ENCODE measurements at places on chromosomes 2 and 18.

GRCh38 chr2:158725441-158725891 lies 69.7 kb upstream of the DAPL1 start:
- peak; percentile 23 for DNase-seq

- DNase-seq = no peak
Measured at GRCh38 chr2:131093696-131094462, 619 bp upstream of the FAM168B start.

- no peak for DNase-seq
Measured at GRCh38 chr2:67459761-67460160, 62.6 kb downstream of the ETAA1 start.

DNA sequence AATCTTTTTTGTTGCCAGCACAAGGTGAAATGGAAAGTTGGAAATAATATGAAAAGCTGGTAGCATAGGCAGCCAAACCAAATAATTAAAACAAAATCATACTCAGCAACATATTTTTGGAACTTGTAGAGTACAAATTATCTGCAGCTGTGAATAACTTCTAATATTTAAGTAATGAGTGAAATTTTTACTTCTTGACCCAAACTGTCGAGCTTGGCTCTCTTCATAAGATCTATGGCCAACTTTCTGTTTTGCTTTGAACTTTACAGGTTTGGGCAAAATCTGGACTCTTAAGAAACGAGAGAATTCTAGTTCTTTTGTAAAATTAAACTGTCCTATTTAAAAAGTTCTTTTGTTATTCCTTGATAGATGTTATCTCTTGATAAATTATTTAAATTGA lies 25.6 kb upstream of the CCDC102B start:
- DNase-seq = no peak

- DNase-seq = peak; percentile 10
Measured at GRCh38 chr18:43279015-43279744, 1.9 kb upstream of the SYT4 start.

- no peak for DNase-seq
Measured at GRCh38 chr2:113058998-113059960, at the start of gene IL36RN. TSS of gene IL36RN (plus strand) at chr2:113059198. CDS start at chr2:113059439, 241 bp downstream.

DNA sequence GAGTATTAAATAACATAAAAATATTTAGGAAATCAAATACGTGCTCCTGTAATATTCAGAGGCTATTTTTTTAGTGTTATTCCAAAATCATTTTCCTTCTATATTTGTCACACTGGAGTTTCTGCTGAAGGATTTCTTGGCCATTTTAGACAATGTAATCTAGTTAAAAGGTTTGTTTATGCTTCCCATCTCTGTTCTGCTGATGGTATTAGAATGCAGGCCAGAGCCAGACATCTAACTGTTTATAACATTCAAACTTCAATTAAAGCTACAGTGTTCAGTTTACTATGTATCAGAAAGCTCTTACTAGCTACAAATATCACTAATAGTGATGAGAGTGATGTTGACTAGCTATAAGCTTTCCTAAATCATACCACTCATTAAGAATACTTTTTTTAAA lies 7.9 kb downstream of the MBD5 start:
- no peak for DNase-seq

GRCh38 chr2:135320465-135321355 lies 210.3 kb downstream of the ZRANB3 start:
- DNase-seq = no peak

DNA sequence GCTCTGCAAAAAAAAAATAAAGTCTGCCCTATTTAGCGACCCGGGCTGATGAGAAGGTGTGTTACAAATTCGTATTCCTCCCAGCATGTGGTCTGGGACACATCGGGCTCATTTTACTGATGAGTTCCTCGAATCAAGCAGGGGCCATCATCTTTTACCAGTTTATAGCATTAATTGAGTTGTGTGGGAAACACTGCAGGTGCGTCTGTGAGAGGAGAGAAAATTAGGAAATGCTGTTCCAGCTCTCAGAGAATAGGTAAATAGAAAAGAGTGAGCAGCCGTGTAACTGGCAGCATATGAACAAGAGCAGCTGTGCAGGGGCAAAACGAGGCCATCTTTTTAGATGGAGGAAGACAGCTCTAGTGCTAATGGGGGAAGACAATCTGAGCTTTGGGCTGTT lies 216.7 kb downstream of the SETBP1 start:
- no peak for DNase-seq

- no peak for DNase-seq
Measured at GRCh38 chr2:75311993-75312392, 112.7 kb upstream of the TACR1 start.
